Stimulated activated CD8-positive, alpha-beta memory T cell treated with anti-CD3 and anti-CD28 coated beads, Interleukin-7, amount 100 ng/mL, for 1 hour (primary cell): ENCODE measurements at places on chromosomes 12 and 14.

- DNase-seq: no peak
Observed at GRCh38 chr12:55797068-55797467, 20.5 kb downstream of the SARNP start.

- no peak for DNase-seq
Observed at GRCh38 chr12:51000245-51000644, 25.9 kb downstream of the SLC11A2 start.

DNA sequence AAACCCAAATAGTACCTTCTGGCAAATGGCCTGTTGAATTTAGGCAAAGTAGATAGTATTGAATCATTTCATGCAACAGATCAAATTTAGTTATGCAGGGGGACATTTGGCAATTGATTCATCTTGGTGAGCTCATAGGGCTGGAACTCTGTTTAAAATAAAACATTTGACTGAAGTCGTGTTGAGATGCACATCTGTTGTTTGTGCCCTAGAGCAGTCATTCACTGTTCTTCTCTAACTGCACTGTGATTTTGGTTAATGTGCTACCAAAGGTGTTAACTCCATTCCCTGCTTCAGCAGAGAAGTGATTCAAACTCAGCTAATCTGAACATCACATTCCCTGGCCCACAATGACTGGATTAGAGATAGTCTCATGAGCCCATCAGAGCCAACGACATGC, 44.0 kb upstream of the CSRP2 start:
- no peak for DNase-seq

DNA sequence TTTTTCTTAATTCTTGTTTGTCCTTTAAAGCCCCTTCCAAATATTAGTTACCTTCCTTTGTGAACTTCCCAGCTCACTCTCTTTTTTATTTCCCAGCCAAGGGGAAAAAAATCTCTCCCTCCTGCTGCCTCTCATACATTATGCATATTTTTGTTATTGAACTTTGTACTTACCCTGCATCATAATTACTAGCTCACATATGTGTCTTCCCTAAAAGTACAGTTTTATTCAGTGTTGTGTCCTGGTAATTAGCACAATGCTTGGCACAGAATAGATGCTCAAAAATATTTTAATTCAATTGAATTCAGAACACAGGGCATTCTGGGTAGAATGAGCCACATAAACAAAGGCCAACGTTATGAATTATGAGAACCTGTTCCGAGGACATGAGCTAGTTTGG, 91.9 kb downstream of the SCN8A start:
- no peak for DNase-seq

DNA sequence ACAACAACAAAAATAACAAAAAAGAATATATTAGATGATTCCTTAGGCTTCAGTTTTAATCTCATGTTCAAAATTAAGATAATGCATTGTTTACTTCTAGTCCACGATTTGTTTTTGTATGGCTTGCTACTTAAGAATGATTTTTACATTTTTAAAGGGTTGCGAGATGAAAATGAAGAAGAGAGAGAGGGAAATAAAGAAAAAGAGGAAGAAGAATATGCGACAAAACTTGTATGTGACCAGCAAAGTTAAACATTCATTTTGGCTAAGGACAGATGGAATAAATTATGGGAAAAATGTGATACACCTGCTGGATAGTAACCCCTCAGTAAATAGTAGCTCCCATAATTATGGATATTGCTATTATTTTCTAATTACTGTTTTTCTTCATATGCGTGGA, 1.2 kb upstream of the GIT2 start:
- no peak for DNase-seq

DNA sequence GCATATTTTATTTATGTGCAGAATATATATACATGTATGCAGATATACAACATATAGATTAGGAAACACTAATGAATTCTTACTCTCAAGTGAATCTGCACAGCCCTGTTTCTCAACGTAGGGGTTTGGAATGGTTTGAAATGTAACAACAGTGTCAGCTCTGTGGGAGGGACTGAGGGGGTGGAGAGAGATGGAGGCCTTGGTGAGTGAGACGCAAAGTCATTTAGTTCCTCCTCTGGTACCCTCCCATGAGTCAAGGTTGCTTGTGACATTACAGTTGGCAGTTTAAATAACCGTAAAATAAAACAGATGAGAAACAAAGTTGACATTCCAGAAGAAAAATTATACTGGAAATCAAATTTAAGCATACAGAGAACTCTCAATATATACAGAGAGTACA, 313.0 kb upstream of the PRKD1 start:
- DNase-seq: no peak

DNA sequence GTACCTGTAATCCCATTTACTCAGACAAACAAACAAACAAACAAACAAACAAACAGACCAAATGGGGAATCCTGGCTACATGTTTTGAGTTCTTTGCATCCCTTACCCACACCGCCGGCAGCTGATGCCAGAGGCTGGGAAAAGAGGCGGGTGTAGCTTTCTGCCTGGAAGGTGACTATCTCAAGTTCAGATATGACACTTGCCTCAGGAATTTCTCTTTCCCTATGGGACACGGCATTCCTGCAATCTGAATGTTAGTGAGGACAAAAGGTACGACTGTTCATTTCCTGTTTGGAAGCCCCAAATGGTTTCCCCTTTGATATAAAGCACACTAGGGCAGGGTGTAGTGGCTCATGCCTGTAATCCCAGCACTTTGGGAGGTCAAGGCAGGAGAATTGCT, 2.9 kb downstream of the MYL2 start:
- DNase-seq: no peak

GRCh38 chr12:109458771-109459208, 18.3 kb downstream of the KCTD10 start:
- DNase-seq: no peak

DNA sequence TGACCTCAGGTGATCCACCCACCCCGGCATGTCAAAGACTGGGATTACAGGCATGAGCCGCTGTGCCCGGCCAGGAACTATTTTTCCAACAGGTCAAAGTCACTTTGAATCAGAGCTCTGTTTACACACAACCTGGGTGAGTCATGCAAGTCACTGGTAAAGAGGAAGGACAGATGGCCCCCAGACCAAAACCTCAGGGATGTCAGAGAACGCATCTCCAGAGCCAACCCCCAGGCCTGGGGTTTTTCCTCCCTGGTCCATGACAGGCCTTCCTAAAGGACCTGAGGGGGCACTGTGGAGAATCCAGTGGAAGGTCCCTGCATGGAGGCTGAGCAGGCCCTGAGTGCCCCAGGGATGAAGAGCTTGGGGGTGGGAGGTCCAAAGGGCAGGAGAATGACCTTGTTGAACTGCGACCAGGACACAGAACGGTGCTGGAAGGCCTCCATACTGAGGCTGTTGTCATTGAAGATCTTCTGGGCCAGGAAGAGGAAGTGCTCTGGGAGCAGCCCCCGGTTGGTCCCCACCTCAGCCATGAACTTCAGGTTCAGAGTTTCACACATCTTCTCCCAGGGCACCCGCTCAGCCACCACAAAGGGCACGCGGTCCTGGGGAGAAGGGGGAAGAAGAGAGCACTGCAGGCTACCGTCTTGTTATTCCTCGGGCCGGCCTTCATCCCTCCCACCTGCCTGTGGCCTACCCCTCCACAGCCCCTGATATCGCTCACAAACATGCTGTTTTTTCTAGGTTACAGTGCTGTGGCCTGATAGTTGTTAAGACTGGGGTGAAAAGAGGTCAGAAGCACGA, 9.1 kb downstream of the STAT6 start:
- no peak for DNase-seq

- no peak for DNase-seq
Observed at GRCh38 chr14:99521176-99522024, 40.2 kb downstream of the CCNK start.

DNA sequence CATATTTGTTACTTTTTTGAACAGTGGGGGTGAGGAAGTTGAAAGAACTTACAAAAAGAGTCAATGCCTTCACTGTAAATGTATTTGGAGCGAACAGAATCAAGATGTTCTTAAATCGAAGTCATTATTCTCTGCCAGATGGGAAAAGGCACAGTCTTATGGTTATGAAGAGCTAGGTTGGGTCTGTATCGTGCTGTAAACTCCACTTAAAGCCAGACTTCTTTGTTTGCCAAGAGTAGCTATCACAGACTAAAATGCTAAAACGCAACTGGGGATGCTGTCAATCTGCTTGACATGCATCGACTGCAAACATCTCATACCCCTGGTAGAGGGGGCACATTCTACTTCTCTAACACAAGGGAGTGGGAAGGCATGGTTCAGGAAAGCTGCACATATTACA, 160.4 kb downstream of the DACT1 start:
- no peak for DNase-seq

DNA sequence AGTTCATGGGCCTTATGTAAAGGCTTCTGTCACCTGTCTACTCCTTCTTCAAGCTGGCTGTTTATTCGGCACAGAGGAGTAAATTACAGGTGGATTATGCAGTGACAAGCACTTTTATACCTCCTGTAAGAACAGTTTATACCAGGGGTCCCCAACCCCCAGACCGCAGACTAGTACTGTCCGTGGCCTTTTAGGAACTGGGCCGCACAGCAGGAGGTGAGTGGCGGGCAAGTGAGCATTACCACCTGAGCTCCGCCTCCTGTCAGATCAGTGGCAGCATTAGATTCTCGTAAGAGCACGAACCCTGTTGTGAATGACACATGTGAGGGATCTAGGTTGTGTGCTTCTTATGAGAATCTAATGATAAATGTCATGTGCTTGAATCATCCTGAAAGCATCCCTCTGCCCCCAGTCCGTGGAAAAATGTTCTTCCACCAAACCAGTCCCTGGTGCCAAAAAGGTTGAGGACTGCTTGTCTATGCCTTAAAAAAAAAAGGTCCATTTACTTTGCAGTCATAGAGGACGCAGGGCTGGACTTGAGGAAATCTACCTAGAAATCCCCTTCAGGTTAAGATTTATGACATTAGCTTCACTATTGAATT, 78.8 kb downstream of the ETV6 start:
- DNase-seq: no peak

GRCh38 chr12:88715673-88716072, 135.4 kb upstream of the KITLG start:
- no peak for DNase-seq

GRCh38 chr12:58668871-58669270, 251.4 kb downstream of the LRIG3 start:
- DNase-seq: no peak

DNA sequence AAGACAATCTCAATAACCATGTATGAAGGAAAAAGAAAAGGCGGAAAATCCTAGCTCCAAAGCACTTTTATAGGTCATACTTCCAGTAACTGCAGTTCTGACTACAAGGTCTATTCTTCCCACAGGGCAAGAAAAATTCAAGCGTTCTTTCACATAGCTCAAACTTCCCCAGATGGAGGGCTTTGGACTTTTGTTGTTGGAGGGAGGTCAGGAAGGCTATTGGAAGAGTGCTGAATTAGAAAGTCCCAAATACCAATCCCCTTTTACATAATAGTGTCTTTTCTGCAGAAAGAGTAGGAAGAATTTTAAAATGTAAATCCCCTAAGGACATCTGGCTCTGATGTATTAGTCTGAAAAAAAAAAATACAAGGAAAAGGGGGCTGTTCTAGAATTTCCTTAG, 309.4 kb downstream of the MDGA2 start:
- DNase-seq: no peak

GRCh38 chr14:60277605-60278190, 28.7 kb downstream of the PPM1A start:
- DNase-seq: no peak

DNA sequence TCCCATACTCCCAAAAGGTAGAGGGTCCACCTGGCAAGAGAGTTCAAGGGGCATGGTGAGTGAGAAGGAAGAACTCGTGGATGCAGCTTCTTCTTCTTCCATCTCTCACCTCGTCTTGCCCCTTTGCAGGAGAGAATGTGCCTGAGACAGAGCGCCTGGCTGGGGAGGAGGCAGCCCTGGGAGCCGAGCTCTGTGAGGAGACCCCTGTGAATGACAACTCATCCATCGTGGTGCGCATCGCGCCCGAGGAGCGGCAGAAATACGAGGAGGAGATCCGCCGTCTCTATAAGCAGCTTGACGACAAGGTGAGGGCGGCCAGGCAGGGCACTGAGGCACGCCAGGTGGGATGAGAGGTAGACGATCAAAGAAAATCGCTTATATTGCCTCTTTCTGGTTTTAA, 20.0 kb downstream of the KIF5A start:
- DNase-seq: no peak

DNA sequence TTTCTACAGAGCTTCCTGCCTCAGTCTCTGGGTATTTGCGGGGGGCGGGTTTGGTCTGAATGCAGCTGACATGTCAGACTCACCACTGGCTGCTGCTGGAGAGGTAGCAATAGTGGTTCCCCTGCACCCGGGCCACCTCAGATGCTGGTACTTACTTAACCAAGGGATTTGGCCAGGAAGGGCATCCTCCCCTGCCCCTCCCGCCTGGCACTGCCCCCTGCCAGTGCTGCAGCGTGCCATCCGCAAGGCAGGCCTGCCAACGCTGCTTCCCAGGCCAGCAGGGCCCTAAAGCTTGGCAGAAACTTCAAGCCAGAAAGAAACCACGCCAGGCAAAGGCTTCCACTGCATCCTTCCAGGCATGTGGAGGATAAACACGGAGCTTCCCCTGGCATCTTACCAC, 22.1 kb downstream of the RAB35 start:
- no peak for DNase-seq
